ENCODE measurements at places on chromosomes 6 and 20.
A peak's percentile ranks its signal among the peaks of the same experiment; 100 is the strongest.

GRCh38 chr6:163460307-163460782 lies 45.8 kb downstream of the QKI start:
- no peaks in the 10 kb centered on the region for H3K27me3 ChIP-seq
- DNase-seq = no peak
- H3K4me3 ChIP-seq = peak overlapping the region; percentile 64
- no peaks in the 10 kb centered on the region for H3K36me3 ChIP-seq

DNA sequence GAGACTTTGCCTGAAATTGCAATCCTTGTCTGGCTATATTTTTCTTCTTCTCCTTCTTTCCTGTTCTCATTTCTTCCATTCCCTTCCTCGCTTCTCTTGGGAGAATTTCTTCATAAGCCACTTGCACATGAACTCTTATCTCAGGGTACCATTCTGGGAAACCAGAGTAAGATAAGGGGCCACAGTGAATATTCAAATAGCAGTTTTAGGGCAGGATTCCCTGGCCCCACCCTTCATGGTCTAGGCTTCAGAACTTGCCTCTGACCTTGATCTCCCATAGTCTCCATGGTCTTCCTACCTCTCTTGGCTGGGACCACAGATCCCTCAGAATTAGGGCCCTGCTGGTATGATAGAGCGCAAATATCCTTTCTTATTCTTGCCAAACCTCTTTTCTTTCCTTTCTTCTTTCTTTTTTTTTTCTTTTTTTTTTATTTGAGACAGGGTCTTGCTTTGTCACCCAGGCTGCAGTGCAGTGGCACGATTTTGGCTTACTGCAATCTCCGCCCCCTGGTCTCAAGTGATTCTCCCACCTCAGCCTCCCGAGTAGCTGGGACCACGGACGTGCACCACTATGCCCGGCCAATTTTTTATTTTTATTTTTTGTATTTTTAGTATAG lies 123.0 kb upstream of the CITED2 start:
- H3K27ac ChIP-seq = no peak overlapping the region
- no peaks in the 10 kb centered on the region for H3K36me3 ChIP-seq
- no peaks in the 10 kb centered on the region for H3K4me1 ChIP-seq
- no peak for DNase-seq
- H3K27me3 ChIP-seq = no peaks in the 10 kb centered on the region

- H3K27ac ChIP-seq = no peak overlapping the region
- no peak overlapping the region for H3K4me3 ChIP-seq
- peaks cover 57% of the 10 kb centered on the region for H3K36me3 ChIP-seq
- H3K27me3 ChIP-seq = no peaks in the 10 kb centered on the region
Measured at GRCh38 chr20:3798908-3799248, 2.8 kb downstream of the CDC25B start.

- no peak overlapping the region for H3K27ac ChIP-seq
- no peaks in the 10 kb centered on the region for H3K36me3 ChIP-seq
- no peaks in the 10 kb centered on the region for H3K4me1 ChIP-seq
Measured at GRCh38 chr6:164563924-164564323, 745.5 kb downstream of the C6orf118 start.

GRCh38 chr20:59598625-59599310 lies 5.6 kb upstream of the PHACTR3 start:
- no peak for DNase-seq
- no peak overlapping the region for H3K4me3 ChIP-seq
- no peak overlapping the region for H3K27ac ChIP-seq
- H3K36me3 ChIP-seq = no peaks in the 10 kb centered on the region
- H3K27me3 ChIP-seq = peaks cover 9% of the 10 kb centered on the region

- DNase-seq = no peak
- H3K4me3 ChIP-seq = no peak overlapping the region
- no peaks in the 10 kb centered on the region for H3K27me3 ChIP-seq
- H3K4me1 ChIP-seq = no peaks in the 10 kb centered on the region
- no peak overlapping the region for H3K27ac ChIP-seq
Measured at GRCh38 chr20:15918631-15919030, 654.6 kb downstream of the KIF16B start.

GRCh38 chr6:33694401-33694931 lies 17.0 kb downstream of the UQCC2 start:
- H3K4me1 ChIP-seq = peaks cover 50% of the 10 kb centered on the region
- H3K27me3 ChIP-seq = no peaks in the 10 kb centered on the region
- peak; percentile 48 for DNase-seq
- peaks cover 54% of the 10 kb centered on the region for H3K36me3 ChIP-seq

DNA sequence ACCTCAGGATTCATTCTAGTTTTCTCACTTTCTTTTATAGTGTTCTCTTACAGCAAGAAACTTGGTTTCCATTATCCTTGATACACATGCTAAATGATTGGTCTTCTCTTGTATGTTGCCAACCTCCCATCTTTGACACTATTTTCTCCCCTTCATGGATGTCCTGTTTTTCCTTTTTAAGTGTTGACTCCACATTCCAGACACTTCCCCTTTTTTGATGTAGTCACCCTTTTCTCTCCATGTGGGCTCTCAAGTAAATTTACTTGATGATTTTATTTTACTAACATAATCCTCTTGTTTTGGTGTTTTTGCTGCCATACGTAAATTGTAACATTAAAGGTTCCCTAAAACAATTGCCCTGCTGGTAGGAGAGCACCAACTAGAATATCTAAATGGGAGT lies 148.1 kb downstream of the ZFAND3 start:
- DNase-seq = no peak
- H3K4me3 ChIP-seq = no peak overlapping the region
- no peaks in the 10 kb centered on the region for H3K36me3 ChIP-seq
- no peaks in the 10 kb centered on the region for H3K27me3 ChIP-seq

DNA sequence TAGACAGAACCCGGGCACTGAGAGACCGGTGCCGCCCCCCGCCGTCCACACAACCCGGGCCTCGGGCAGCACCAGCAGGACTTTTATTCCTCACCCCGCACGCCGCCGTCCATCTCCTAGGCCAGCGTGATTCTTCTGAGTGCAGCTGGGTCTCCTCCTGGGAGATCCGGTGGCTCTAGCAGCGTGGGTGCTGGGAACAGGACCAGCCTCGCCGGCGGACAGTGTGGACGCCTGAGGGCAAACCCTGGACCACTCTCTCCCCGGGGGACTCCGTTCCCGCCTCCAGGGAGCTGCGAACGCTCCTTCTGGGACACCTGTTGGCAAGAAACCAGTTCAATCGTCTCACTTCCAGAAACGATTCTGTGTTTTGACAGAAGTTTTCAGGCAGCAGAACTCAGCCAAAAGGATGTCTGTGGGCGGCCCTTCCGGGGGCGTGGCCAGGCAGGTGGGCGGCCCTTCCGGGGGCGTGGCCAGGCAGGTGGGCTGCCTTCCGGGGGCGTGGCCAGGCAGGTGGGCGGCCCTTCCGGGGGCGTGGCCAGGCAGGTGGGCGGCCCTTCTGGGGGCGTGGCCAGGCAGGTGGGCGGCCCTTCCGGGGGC lies 130.7 kb downstream of the DLL1 start:
- H3K4me3 ChIP-seq = no peak overlapping the region
- H3K36me3 ChIP-seq = no peaks in the 10 kb centered on the region
- no peaks in the 10 kb centered on the region for H3K4me1 ChIP-seq
- H3K27ac ChIP-seq = no peak overlapping the region
- no peak for DNase-seq

DNA sequence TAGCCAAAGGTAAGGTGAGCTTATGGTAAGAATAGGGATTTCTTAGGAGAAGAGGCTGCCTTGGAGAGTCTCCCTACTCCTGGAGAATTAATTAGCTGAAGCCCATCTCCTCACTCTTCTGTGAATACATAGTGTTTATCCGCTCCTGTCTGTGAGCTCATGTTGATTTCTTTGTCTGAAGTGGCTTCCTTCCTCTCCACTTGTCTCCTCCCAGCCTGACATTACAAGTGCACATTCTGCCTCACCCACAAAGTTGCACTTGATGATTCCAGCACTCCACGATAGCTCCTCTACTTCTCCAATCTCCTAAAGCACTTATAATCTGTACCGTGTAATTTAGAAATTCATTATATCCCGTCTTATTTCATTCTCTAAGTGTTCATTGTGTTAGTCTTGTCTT lies 287.2 kb downstream of the QKI start:
- H3K4me1 ChIP-seq = no peaks in the 10 kb centered on the region
- no peak for DNase-seq
- no peaks in the 10 kb centered on the region for H3K36me3 ChIP-seq
- H3K4me3 ChIP-seq = no peak overlapping the region
- H3K27ac ChIP-seq = no peak overlapping the region

DNA sequence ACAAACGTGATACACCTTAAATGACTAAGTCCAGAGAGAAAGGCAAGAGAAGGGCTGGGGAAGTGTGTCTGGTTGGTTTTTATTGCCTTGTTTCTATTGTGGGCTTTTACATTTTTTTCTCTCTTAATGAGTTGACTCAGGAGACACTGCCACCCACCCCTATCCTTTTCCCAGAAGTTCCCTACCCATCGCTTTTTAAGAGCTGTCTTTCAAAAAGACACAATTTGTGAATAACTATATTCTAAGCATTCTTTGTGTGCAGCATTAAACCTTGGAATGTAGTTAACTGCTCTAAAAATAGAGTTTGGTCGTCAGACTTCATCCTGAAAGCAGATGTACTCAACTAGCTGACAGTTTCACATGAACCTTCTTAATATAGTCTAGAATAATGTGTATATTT lies 174.9 kb downstream of the ISM1 start:
- H3K4me1 ChIP-seq = no peaks in the 10 kb centered on the region
- no peaks in the 10 kb centered on the region for H3K27me3 ChIP-seq
- DNase-seq = no peak
- no peaks in the 10 kb centered on the region for H3K36me3 ChIP-seq
- no peak overlapping the region for H3K4me3 ChIP-seq
- no peak overlapping the region for H3K27ac ChIP-seq

GRCh38 chr6:4592026-4592425 lies 184.2 kb upstream of the CDYL start:
- H3K4me1 ChIP-seq = peaks cover 14% of the 10 kb centered on the region
- H3K27ac ChIP-seq = no peak overlapping the region
- H3K36me3 ChIP-seq = no peaks in the 10 kb centered on the region
- no peak overlapping the region for H3K4me3 ChIP-seq
- H3K27me3 ChIP-seq = no peaks in the 10 kb centered on the region

DNA sequence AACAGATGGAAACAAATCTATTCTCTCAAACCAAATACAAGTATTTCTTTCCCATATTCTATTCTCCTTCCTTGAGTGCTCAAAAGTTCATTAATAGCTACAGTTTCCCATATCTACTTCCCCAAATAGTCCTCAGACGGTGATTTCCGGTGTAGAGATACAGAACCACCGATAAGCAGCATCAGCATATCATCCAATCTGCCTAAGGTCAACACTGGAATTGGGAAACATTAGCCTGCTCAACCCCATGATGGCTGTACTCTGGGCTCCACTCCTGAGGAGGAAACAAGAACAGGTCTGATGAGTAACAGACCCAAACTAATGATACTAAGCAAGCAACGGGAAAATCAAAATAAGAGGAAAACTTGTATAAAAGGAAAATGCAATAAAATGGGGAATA lies 115.6 kb downstream of the EPB41L2 start:
- H3K4me3 ChIP-seq = no peak overlapping the region
- H3K36me3 ChIP-seq = no peaks in the 10 kb centered on the region
- no peaks in the 10 kb centered on the region for H3K27me3 ChIP-seq
- no peaks in the 10 kb centered on the region for H3K4me1 ChIP-seq

DNA sequence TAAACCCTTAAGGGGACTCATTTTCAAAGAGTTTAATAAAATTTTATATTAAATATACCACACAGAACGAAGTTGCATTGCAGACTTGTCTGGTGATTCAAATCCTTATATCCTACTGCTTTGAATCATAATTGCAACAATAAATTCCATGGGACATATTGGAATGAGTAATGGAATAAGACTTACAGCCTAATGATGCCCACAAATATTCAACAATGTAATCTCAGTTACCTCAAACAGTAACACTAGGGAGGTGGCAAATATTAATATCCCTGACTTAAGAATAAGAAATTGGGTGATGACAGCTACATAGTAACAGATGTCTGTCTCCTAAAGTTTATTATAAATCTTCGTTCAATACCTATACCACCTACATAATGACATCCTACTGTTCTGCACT lies 52.6 kb downstream of the BMP5 start:
- no peak for DNase-seq
- H3K4me1 ChIP-seq = peaks cover 20% of the 10 kb centered on the region
- no peak overlapping the region for H3K27ac ChIP-seq
- no peaks in the 10 kb centered on the region for H3K36me3 ChIP-seq

- no peaks in the 10 kb centered on the region for H3K27me3 ChIP-seq
- H3K4me3 ChIP-seq = no peak overlapping the region
- no peak overlapping the region for H3K27ac ChIP-seq
- H3K36me3 ChIP-seq = no peaks in the 10 kb centered on the region
- H3K4me1 ChIP-seq = no peaks in the 10 kb centered on the region
Measured at GRCh38 chr20:1085492-1086276, 32.7 kb upstream of the PSMF1 start.

- no peaks in the 10 kb centered on the region for H3K36me3 ChIP-seq
- no peak for DNase-seq
- no peak overlapping the region for H3K4me3 ChIP-seq
- H3K4me1 ChIP-seq = peaks cover 26% of the 10 kb centered on the region
Measured at GRCh38 chr6:158834675-158835385, 15.7 kb upstream of the EZR start.

GRCh38 chr6:158049055-158050028 lies 67.7 kb downstream of the SYNJ2 start:
- H3K27me3 ChIP-seq = no peaks in the 10 kb centered on the region
- H3K4me3 ChIP-seq = no peak overlapping the region
- peaks cover 13% of the 10 kb centered on the region for H3K4me1 ChIP-seq
- DNase-seq = peak; percentile 96
- peak overlapping the region; percentile 7 for H3K27ac ChIP-seq

DNA sequence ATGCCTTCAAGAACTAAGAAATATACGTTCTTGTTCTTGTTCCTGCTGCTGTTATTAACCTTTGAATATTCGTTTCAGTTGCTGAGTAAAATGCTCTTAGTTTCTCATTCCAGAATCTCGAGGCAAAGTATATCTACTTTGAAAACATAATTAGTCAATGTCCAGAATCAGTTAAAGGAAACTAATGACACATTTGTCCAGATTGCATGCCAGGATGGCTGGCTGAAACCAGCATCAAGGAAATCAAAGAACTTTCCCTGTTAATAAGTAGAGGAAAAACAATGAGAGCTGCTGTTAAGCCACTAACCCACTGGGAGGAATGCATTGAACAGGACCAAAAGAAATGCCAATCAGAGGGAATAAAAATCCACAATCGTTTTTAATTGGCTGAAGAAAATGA lies 196.9 kb downstream of the ALDH8A1 start:
- H3K27ac ChIP-seq = no peak overlapping the region
- peaks cover 1% of the 10 kb centered on the region for H3K4me1 ChIP-seq
- H3K27me3 ChIP-seq = no peaks in the 10 kb centered on the region
- no peak for DNase-seq

DNA sequence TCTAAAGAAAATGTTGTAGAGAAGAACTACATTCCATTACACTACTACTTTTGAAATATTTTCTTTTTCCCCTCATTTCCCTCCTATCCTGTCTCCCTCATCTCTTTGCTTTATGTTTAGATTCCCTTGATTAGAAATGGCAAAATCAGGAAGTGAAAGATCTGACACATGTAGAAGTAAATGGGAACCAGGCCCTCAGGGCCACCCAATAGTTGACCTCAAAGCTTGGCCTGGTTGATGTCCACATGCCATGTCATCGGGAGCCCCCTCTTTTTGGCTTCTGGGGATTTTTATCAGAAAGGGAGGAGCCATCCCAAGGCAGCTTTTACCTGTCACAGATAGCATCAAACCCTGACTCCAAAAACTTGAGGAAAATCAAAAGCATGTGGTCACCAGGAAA lies 168.3 kb upstream of the ECI2 start:
- H3K4me1 ChIP-seq = peaks cover 9% of the 10 kb centered on the region
- no peak for DNase-seq
- H3K36me3 ChIP-seq = no peaks in the 10 kb centered on the region
- H3K27ac ChIP-seq = no peak overlapping the region

GRCh38 chr20:43715044-43715443 lies 11.8 kb downstream of the GTSF1L start:
- H3K27ac ChIP-seq = no peak overlapping the region
- H3K36me3 ChIP-seq = no peaks in the 10 kb centered on the region
- H3K4me1 ChIP-seq = peaks cover 12% of the 10 kb centered on the region
- no peak for DNase-seq
- H3K27me3 ChIP-seq = no peaks in the 10 kb centered on the region
